ENCODE measurements at places on chromosomes 6 and 20.

GRCh38 chr6:44485601-44486401, 98.3 kb downstream of the CDC5L start:
- H3K27me3 ChIP-seq = peaks cover 7% of the 10 kb centered on the region
- no peak overlapping the region for H3K27ac ChIP-seq
- H3K4me3 ChIP-seq = no peak overlapping the region
- no peaks in the 10 kb centered on the region for H3K4me1 ChIP-seq
- no peaks in the 10 kb centered on the region for H3K36me3 ChIP-seq

GRCh38 chr6:45667300-45667699, 289.6 kb upstream of the SUPT3H start:
- peaks cover 23% of the 10 kb centered on the region for H3K4me1 ChIP-seq
- no peak overlapping the region for H3K27ac ChIP-seq

- no peak for DNase-seq
- H3K4me3 ChIP-seq = no peak overlapping the region
- H3K27ac ChIP-seq = no peak overlapping the region
- H3K36me3 ChIP-seq = peaks cover 2% of the 10 kb centered on the region
- peaks cover 5% of the 10 kb centered on the region for H3K4me1 ChIP-seq
Measured at GRCh38 chr6:107192830-107193229, 77.5 kb upstream of the BEND3 start.

GRCh38 chr20:22464312-22465003, 119.9 kb downstream of the FOXA2 start:
- H3K4me1 ChIP-seq = no peaks in the 10 kb centered on the region
- H3K36me3 ChIP-seq = no peaks in the 10 kb centered on the region
- H3K4me3 ChIP-seq = no peak overlapping the region
- no peak for DNase-seq
- H3K27ac ChIP-seq = no peak overlapping the region

DNA sequence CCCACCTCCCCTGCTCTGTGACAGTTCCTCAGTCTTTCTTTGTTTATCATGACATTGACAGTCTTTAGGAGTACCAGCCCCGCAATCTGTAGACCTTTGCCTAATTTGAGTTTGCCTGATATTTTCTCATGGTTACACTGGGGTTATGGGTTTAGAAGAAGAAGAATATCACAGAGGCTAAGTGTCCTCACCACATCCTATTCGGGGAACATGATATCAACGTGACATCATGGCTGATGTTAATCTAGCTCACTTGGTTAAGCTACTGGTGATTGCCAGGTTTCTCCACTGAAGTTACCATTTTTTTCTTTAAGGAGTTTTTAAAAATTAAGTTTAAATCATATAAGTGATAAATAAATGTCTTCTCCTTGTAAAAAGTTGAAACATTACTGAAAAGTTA, 127.5 kb downstream of the CEP57L1 start:
- DNase-seq = peak; percentile 29
- H3K4me3 ChIP-seq = no peak overlapping the region
- H3K36me3 ChIP-seq = no peaks in the 10 kb centered on the region
- peaks cover 13% of the 10 kb centered on the region for H3K27me3 ChIP-seq
- H3K4me1 ChIP-seq = peaks cover 45% of the 10 kb centered on the region
- H3K27ac ChIP-seq = peak overlapping the region; percentile 4

DNA sequence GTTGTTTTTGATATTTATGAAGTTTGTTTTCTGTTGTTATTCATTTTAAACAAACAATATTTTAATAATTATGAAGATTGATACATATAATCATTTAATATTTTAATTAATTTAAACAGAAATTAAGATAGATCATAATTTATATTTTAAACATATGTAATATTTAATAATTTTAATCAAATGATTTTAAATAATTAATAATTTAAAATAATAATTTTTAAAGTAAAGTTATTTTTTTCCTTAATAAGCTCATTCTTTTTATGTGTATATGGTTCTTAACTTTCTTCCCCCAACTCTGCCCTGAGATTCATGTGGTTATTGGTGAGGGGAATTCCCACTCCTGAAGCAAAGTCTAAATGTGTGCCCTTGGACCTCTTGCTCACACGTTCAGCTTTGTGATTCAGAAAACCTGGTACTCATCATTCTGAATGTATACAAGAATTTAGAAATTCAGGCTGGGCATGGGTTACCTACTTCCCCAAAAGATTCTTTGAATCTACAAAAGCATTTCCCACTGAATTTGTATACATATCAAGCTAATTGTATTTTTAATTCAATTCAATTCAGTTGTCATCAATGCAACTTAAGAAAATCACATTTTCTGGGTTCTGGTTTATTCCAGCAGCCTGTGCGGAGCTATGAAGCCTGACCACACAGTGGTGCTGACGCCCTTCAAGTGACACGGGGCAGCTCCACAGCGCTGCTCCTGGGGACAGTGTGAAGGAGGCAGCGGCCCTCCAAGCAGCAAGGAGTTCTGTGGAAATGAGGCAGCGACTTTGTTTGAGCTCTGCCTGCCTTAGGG, 168.9 kb upstream of the UST start:
- H3K4me3 ChIP-seq = no peak overlapping the region
- no peaks in the 10 kb centered on the region for H3K4me1 ChIP-seq
- no peaks in the 10 kb centered on the region for H3K36me3 ChIP-seq
- no peak overlapping the region for H3K27ac ChIP-seq
- H3K27me3 ChIP-seq = peaks cover 28% of the 10 kb centered on the region
- peak; percentile 54 for DNase-seq

GRCh38 chr6:137389150-137389704, 105.0 kb downstream of the OLIG3 start:
- DNase-seq = peak; percentile 78
- H3K36me3 ChIP-seq = peaks cover 10% of the 10 kb centered on the region
- H3K27ac ChIP-seq = peak overlapping the region; percentile 82
- H3K27me3 ChIP-seq = peaks cover 2% of the 10 kb centered on the region
- H3K4me1 ChIP-seq = peaks cover 26% of the 10 kb centered on the region

- H3K4me3 ChIP-seq = no peak overlapping the region
- H3K4me1 ChIP-seq = no peaks in the 10 kb centered on the region
- H3K36me3 ChIP-seq = no peaks in the 10 kb centered on the region
- H3K27ac ChIP-seq = no peak overlapping the region
- DNase-seq = no peak
Measured at GRCh38 chr6:12196326-12196936, 93.7 kb upstream of the EDN1 start.

DNA sequence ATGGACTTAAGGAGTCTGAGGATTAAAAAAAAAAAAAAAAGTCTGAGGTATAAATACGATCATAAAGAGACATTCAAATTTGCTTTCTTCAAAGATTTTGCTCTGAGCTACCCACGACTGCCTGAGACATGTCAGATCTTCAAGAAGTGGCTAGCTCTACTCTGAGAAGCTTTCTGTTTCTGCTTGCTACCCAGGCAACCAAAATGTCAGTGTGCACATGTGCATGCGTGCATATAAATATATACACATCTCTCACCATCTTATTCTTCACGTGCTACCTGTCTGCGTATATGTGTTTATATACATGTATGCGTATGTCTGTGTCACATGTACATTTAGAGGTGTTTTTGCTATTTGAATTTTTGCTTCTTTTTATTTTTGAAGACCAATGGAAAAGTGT, 299.6 kb upstream of the STXBP5 start:
- H3K27me3 ChIP-seq = no peaks in the 10 kb centered on the region
- H3K27ac ChIP-seq = no peak overlapping the region
- no peaks in the 10 kb centered on the region for H3K36me3 ChIP-seq
- DNase-seq = no peak

DNA sequence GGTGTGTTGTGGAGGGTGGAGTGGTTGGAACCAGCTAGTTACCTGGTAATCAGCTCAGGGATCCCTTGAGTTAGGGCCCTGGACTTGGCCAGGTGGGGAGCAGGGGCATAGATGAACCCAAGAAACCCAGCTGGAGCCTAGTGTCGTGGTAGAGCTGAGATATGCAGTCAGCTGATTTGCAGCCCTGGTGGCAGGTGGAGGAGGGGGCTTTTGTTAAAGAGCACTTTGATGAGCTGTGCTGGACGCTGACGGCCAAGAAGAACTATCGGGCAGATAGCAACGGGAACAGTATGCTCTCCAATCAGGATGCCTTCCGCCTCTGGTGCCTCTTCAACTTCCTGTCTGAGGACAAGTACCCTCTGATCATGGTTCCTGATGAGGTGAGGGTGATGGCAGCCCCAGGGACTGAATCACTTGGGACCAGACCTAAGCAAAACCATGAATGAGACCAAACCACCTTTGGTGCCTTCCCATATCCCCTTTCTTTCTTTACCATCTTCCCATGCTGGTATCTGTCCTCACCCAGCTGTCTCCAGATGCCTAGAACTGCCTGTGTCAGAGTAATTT, 12.7 kb downstream of the DEF6 start:
- H3K36me3 ChIP-seq = peaks cover 82% of the 10 kb centered on the region
- peak overlapping the region; percentile 96 for H3K27ac ChIP-seq
- peak; percentile 31 for DNase-seq
- no peaks in the 10 kb centered on the region for H3K27me3 ChIP-seq
- peaks cover 87% of the 10 kb centered on the region for H3K4me1 ChIP-seq

- no peaks in the 10 kb centered on the region for H3K36me3 ChIP-seq
- no peak for DNase-seq
- H3K27me3 ChIP-seq = peaks cover 4% of the 10 kb centered on the region
- no peak overlapping the region for H3K4me3 ChIP-seq
Measured at GRCh38 chr20:689348-689747, 13.7 kb upstream of the SCRT2 start.

GRCh38 chr6:4103929-4104328, 25.0 kb upstream of the FAM217A start:
- no peaks in the 10 kb centered on the region for H3K4me1 ChIP-seq
- H3K4me3 ChIP-seq = no peak overlapping the region
- no peak overlapping the region for H3K27ac ChIP-seq
- peaks cover 22% of the 10 kb centered on the region for H3K27me3 ChIP-seq
- H3K36me3 ChIP-seq = no peaks in the 10 kb centered on the region
- DNase-seq = no peak

- H3K27ac ChIP-seq = no peak overlapping the region
- DNase-seq = no peak
- H3K27me3 ChIP-seq = no peaks in the 10 kb centered on the region
- H3K36me3 ChIP-seq = peaks cover 70% of the 10 kb centered on the region
- H3K4me3 ChIP-seq = no peak overlapping the region
Measured at GRCh38 chr20:35718972-35719635, 19.9 kb downstream of the ROMO1 start.

GRCh38 chr6:134015719-134016557, 36.5 kb downstream of the SLC2A12 start:
- peaks cover 7% of the 10 kb centered on the region for H3K27me3 ChIP-seq
- no peak for DNase-seq
- no peak overlapping the region for H3K4me3 ChIP-seq
- no peaks in the 10 kb centered on the region for H3K4me1 ChIP-seq

- peaks cover 11% of the 10 kb centered on the region for H3K4me1 ChIP-seq
- H3K36me3 ChIP-seq = peaks cover 26% of the 10 kb centered on the region
- no peaks in the 10 kb centered on the region for H3K27me3 ChIP-seq
- no peak overlapping the region for H3K27ac ChIP-seq
Measured at GRCh38 chr20:62178316-62179161, 4.3 kb upstream of the MTG2 start.

DNA sequence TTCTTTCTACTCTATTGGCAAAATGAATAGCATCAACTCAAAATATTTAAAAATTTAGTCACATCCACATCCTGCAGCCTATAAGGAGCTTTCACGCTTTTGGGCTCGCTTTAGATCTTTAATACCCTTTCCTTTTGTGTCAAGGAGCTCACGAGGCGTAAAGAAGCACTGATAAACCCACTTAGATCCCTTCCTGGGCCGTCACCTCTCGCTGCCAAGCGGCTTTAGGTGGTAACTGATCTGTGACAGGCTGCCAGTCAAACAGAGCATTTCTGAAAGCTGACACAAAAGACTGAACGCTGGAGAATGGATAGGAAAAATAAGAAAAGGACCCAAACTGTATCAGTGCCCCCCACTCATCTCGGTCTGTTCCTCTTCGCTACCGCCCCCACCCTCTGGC, 385.7 kb upstream of the MMS22L start:
- H3K27me3 ChIP-seq = no peaks in the 10 kb centered on the region
- no peak overlapping the region for H3K4me3 ChIP-seq
- H3K36me3 ChIP-seq = no peaks in the 10 kb centered on the region
- DNase-seq = no peak

- no peak overlapping the region for H3K27ac ChIP-seq
- no peaks in the 10 kb centered on the region for H3K36me3 ChIP-seq
- no peaks in the 10 kb centered on the region for H3K4me1 ChIP-seq
- H3K4me3 ChIP-seq = no peak overlapping the region
- no peaks in the 10 kb centered on the region for H3K27me3 ChIP-seq
Measured at GRCh38 chr20:14569641-14570040, 232.2 kb upstream of the FLRT3 start.

DNA sequence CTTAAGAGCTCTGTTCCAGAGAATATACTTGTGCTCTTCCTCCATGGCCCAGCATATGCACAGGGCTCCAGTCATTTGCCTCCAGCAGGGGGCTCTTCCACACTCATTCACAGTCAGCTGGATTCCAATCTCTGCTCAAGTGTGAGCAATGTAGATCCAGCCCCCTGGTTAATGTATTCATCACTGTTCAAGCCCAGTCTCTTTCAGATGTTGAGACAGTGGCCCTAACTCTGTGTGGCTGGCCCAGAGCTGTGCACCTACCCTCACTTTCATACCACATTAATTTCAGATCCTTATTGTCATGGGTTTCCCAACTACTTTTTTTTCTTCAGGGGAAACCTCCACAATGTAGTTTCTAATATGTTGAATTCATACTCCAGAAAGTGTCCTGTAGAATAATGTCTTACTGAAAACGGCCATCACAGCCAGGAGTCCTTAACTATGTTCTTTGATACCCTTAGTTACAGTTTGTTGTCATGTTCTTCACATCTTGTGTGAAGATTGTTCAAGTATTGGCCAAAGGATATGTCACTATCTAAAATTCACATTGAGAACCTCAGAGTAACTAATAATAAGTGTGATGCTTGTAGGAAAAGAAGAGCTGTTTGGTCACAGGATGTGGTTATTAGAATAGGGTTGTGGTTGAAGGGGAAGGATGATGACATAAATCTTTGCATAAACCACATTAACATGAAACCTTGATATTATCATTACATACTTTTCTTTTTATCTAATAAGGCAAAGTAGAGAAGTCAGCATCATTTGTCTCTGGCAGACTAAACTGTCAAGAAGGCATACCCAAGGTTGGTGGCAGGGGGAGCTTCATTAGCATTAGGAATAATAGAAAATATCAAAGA, 14.4 kb upstream of the HLA-DQA1 start:
- no peaks in the 10 kb centered on the region for H3K27me3 ChIP-seq
- H3K4me1 ChIP-seq = peaks cover 50% of the 10 kb centered on the region
- peak; percentile 63 for DNase-seq
- H3K36me3 ChIP-seq = peaks cover 18% of the 10 kb centered on the region
- H3K4me3 ChIP-seq = peak overlapping the region; percentile 64

DNA sequence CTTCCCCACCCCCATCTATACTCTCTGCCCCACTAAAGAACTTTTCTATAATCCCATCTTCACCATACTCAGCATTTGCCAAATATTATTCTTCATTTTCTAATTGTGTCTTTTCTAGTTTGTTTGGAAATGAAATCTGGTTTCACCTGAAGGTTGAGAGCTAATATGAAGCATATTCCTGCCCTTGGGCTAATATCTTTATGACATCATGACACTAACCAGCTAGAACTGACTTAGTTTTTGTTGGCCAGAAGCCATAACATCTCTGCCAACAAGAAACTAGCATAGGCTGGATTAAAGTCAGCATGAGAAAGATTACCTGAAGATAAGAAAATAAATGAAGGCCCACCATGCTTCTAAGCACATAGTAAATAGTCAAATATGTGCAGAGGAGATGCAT, 16.7 kb downstream of the UNC5CL start:
- H3K4me3 ChIP-seq = no peak overlapping the region
- no peak for DNase-seq
- H3K4me1 ChIP-seq = peaks cover 4% of the 10 kb centered on the region
- H3K27ac ChIP-seq = no peak overlapping the region

- H3K4me3 ChIP-seq = no peak overlapping the region
- no peak overlapping the region for H3K27ac ChIP-seq
- peaks cover 44% of the 10 kb centered on the region for H3K36me3 ChIP-seq
- H3K27me3 ChIP-seq = no peaks in the 10 kb centered on the region
- H3K4me1 ChIP-seq = no peaks in the 10 kb centered on the region
Measured at GRCh38 chr6:170575250-170575649, 9.2 kb downstream of the PDCD2 start.

Data from activated CD8-positive, alpha-beta T cell treated with anti-CD3 and anti-CD28 coated beads, Interleukin-2, amount 10 ng/mL, durations not matched to agents 7 days and 5 days (primary cell).